ENCODE measurements at places on chromosomes 6 and 20.

DNA sequence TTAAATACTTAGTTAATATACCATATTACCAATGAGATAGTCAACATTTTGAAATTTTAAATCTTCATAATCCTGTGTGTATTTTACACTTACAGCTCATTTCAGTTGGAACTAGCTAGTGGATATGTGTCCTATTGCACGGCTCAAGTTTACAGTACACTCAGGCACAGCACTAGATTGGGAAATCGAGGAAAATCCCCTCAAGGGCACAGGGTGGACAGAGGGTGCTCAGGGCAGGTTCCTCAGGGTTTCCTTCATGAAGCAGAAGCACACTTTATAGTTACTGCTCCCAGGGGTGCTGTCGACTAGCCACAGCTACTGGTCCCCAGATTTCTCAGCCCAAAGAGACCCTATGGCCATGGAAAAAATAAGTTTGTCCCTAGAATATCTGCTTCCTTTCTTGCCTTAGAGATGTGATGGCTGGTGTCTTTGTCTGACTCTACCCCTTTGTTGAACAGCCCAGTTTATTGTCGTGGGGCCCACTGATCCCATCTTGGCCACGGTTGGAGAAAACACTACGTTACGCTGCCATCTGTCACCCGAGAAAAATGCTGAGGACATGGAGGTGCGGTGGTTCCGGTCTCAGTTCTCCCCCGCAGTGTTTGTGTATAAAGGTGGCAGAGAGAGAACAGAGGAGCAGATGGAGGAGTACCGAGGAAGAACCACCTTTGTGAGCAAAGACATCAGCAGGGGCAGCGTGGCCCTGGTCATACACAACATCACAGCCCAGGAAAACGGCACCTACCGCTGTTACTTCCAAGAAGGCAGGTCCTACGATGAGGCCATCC, 1.5 kb downstream of the BTN2A1 start:
- no peak for DNase-seq

GRCh38 chr20:57432862-57433491, 41.8 kb downstream of the RBM38 start:
- no peak for DNase-seq

DNA sequence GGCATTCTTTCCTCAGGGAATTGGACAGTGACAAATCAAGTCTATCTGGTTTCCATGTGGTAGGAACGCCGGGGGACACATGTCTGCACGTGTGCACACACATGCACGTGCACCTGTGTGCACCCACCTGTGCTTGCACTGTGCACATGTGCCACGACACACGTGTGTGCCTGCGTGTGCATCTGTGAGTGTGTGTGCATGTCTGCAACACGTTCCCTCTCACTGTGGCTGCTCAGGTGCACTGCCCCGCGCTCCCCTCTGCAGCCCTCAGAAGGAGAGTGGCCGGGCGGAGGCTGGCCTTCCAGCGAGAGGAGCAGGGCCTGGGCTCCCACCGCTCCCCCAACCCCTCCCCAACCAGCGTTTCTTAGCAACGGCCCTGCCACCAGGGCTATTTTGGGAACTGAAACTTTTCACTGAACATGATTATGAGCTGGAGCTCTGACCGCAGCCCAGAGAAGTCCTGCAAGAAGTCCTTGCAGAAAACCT, 147.8 kb downstream of the PHACTR3 start:
- DNase-seq: no peak

DNA sequence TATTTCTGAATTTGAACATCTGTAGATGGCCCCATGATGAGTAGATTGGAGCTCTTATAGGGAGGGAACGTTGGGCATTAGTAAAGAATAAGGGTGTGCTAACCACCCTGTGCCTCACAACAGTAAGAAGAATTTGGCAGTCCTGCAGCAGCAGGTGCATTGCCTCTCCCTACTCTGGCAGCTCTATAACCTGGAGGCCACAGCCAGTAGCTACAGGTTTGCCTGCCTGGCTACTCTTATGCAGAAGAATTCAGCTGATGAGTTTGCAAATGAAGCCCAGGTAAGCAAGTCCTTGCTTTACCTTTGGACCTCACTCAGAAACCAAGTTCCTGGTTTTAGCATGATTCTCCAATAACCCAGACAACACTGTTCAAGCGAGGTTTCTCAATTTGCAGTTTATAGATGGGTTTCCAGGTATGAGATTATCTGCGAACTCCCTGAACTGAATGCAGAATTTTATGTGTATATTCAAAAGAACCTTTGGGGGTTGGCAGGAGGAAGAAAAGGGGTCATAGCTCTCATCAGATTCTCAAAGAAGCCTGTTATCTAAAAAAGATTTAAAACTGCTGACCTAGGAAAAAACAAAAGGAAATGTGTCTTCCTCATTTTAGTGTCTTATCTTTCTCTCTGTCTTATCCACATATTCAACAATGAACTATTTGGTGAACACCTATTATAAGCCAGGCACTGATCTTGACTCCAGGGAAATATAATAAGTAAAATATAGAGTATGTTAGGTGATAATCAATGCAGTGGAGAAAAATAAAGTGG, 18.9 kb downstream of the TREML1 start:
- no peak for DNase-seq

- DNase-seq: no peak
Observed at GRCh38 chr20:7673841-7674240, 266.4 kb downstream of the HAO1 start.

DNA sequence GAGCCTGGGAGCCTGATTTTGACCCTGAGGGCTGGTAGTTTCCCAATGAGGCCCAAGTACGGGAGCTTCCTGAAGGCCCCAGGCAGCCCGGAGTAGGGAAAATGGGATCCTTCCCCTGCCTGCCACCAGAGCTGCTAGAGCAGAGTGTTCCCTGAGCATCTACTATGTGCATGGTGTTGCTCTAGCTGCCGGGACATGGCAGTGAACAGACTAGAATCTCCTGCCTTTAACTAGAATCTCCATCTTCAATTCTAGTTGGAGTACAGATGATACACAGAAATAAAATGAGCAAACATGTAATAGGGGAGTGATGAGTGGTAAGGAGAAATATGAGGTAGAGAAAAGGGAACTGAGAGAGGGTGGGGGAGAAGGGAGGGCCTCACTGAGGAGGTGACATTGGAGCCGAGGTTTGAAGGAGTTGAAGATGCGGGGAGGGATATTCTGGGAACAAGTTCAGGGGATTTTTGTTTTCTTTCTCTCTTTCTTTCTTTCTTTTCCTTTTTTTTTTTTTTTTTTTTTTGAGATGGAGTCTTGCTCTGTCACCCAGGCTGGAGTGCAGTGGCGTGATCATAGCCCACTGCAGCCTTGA, 18.5 kb downstream of the VSTM2L start:
- no peak for DNase-seq

DNA sequence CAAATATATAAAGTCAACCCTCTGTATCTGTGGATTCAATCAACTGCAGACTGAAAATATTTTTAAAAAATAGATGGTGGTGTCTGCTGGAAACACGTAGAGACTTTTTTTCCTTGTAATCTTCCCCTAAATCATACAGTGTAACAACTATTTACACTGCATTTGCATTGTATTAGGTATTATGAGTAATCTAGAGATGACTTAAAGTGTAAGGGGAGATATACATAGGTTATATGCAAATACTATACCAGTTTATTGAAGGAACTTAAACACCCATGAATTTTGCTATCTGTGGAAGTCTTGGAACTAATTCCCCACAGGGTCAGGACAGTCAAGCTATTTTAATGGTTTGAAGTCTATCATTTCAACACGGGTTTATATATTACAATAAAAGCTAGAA, 10.2 kb downstream of the HDAC2 start:
- DNase-seq: no peak

DNA sequence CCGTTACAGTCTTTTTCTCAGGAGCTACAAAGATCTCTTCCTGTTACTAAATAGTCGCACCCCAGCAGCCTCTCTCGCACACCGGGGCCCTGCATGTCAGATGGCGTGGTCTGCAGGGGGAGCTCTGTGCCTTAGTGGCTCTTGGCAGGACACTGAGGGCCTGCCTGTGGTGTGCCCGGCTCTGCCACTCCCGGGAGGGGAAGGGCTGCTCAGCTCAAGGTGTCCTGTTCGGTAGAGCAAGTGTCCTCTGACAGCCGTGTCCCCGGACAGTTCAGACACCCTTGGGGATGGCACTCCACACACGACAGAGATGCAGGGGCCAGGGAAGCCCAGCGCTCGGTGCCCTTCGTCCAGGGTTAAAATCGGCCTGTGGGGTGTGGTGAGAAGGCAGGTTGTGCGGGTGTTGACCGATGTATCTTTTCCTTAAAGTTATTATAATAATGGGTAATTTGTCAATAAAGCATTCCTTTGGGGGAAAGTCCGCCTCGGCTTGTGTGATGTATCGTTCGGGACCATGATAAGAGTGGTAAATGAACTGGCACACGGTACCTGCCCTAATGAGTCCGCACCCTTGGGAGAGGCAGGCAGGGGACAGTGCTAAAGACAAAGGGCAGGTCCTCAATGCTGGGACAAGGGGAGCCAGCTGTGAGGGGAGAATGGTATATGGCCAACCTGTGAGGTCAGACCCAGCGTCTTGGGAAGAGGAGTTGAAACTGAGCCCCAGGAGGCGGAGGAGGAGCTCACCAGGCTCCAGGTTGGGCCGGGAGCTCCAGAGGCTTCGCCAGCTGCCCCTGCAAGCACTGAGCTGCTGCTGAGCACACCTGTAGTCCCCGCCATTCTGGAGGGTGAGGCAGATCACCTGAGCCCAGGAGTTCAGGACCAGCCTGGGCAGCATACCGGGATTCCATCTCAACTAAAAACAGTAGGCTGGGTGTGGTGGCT, 3.6 kb upstream of the DNAJC5 start:
- no peak for DNase-seq

GRCh38 chr6:128244751-128245405, 275.5 kb downstream of the PTPRK start:
- no peak for DNase-seq

Measured in hypothalamus (tissue), 51 donors.